NCI-H774 (cell line): ENCODE measurements at places on chromosomes 7 and 10.

GRCh38 chr7:78924581-78924980 is 528.9 kb downstream of the MAGI2 start:
- no peak for DNase-seq

- no peak for DNase-seq
These were observed 359.5 kb upstream of the MKI67 start for GRCh38 chr10:128485701-128486235.

DNA sequence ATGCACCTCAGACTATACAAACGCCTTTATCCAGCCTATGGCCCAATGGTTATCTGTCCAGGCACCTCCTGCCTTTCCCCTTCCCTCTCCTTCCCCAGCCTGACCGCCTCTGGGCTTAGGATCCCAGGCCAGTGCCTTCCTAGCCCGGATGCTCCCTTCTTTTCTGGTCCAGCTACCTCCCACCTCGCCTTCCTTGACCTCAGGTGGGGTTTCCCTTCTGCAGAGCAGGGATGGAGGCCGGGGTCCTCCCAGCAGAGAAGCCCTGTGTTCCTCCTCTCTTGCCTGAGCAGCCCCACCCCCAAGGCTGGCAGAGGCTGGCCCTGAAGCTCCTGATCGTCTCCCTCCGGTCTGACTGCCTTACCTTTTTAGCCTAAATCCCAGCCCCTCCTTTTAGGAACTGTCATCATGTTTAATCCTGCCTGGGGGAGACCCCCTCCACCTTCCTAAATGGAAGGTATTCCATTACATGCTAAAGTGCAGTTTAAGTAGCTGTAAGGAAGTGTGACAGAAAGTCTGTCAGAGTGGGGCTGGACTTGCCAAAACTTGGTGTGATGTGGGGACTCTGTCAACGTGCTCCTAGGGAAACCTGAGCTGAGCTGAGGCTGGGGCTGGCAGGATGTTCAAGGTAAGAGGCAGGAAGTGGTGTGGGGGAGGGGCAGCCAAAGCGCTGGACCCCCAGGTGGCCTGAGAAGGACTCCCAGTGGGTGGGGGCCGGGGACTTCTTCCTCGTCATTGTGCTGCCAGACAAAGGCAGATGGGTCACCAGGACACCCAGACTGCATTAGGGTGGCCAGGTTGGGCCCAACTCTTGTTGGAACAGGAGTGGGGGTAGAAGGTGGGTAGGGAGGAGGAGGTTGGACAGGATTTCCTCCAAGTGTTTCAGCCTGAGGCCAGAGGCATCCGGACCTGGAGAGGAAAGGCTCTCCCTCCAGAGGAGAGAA is 39.5 kb downstream of the LBX1 start:
- no peak for DNase-seq

- peak; percentile 22 for DNase-seq
These were observed 6.1 kb downstream of the CHRM2 start for GRCh38 chr7:136874393-136875032.

DNA sequence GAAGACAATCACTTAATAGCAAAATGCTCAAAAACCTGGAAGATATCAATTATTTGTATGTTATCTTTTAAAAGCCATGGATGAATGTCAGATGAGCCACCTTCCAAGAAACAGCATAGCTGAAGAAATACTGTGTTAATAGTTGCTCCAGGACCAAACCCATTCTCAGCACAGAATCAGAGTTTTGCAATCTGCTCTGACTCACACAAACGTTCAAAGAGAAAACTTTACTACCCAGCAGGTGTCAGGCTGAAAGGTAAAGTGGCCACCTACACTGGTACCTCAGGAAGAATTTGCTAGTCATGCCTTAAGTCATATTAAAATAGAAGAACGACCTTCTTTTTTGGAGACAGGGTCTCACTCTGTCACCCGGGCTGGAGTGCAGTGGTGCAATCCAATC is 526.5 kb downstream of the PARD3 start:
- DNase-seq = no peak

DNA sequence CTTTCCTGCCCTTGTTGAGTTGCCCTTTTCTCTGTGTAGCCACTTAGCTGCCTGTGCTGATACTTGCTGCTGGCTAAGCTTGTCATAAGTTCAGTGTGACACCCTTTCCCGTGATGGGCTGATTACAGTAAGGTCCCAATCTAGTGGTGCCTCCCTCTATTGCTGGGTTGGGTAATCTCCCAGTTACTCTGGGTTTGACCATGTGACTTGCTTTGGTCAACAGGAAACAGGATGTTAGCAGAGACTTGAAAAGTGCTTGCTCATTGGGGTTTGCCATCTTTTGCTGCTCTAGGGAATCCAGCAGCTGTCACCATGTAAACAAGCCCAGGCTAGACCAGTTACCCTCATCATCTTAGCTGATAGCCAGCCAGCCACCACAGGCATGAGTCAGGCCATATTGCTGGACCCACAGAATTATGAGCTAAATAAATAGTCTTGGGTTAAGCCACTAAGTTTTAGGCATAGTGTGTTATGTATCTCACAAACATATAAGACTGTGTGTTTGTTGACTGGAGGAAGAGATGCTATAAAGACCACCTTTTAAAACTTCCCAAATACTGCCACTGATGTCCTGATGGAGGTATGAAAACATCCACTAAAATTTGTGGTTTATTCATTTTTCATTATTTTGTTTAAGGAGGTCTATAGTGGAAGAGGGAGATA is 4.0 kb upstream of the LEP start:
- peak; percentile 7 for DNase-seq

DNA sequence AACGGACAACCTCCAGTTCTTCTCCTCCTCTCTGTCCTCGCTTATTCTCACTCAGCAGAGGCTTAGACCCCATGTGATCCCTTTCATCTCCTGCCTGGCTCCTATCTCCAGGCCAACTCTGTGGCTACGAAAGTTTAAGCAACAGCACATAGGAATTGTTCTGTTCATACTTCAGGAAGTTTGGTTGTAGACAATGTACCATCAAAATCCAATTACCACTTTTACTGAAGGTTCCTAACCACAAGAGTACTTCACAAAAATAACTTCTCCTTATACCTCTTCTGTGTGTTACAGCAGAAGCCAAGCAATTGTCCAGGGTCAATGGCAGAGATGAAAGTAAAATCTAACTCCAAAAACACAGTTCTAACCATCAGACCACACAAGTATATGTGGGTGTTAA is 80.0 kb downstream of the SLC25A13 start:
- DNase-seq = no peak

DNA sequence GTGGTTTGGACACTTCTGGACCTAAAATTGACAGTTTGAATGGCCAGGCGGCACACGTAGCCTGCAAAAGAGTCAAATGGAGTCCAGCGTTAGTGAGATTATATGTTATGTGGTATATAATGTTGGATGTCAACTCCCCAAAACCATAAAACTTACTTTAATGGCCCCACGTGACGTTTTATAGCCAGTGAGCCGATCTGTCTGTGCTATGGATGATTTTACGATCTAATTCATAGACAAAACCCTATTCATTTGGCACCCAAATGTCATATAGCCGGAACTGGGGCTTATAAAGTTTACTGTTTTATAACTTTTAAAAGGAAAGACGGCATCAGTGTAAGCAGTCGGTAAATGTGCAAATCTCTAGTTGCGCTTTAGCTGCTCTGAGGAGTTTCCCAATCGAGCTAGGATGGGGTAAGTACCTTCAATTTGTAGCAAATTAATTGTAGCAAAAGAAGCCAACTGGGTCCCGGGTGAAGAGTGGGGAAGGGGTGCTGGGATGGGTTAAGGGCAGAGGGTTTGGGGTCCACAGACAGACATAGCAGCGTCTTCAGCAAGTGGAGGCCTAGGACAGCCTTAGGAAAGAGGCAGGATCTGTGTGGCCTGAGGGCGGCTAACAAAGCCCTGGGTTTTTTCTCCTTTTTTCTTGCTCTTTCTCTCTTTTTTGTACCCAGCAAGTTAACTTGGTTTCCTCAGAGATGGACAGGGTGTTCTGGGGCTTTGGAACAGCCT is 3.2 kb downstream of the HOXA5 start:
- DNase-seq = no peak

DNA sequence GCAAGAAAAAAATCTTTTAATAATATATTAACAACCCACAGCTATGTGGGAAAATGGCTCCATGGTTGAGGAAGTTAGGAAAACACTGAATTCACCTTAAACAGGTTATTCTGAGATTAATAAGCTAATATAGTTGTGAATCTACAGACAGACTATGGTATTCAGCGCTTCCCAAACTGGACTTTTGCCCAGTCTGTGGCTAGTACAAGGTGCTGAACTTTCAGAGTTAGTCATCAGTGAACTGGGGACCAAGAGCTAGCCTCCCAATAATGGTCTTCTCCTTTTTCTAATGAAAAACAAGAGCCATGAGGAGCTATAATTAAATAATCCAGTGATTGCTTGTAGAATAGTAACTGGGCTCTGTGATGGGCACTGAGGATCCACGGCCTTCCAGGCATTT is 65.3 kb downstream of the FRMPD2 start:
- DNase-seq = no peak
